Esophagus mucosa (tissue), 1 donor: ENCODE measurements at places on chromosomes 4 and X.
A peak's percentile ranks its signal among the peaks of the same experiment; 100 is the strongest.

DNA sequence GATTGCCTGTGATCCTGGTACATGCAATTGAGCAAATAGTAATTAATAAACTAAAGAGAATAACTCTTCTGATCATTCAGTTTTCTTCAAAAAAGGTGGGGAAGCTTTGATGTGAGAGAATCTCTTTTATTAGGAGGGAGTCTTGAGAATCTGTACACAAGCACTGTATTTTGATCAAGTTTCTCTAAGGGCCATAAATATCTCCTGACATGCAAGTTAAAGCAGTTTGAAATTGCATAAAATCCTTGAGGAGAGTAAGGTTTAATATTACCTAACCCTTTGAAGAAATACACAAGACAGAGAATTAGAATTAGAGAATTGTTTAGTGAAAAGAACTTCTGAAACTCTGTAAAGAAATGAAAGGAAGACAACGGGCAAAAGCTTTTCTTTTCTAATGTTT is 326.9 kb downstream of the FAT4 start:
- ATAC-seq = no peak

DNA sequence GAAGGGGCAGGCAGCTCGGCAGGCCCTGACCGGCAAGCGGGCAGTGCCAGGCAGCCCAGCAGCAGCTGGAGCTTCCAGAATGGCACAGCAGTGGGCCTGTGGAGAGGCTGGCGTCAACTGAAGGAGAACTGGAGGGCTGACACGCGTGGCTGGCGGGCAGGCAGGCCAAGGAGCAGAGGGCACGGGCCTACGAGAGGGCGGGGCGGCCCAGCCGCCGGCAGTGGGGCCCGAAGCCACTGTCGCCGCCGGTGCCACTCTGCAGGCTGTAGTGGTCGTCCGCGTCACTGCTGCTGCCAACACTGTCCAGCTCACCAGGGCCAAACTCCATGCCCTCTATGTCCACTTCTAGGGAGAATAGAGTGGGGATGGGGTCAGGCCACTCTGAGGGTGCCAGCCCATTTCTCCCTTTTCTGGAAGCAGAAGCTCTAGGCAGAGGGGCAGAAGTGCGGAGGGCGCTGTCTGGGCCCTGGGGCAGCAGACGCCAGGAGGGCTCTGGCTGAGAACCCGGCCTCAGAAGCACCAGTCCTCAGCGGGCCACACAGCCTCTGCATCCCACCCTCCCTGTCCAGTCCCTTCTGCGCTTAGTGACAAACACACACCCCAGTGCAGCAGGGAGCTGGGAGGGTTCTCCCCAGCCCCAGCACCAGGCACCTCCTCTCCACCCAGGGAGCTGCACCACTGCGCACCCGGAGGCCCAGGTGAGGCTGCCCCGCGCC is 8.6 kb upstream of the HAUS3 start:
- ATAC-seq = no peak

GRCh38 chr4:3268395-3269104 is 19.6 kb downstream of the MSANTD1 start:
- peak; percentile 11 for ATAC-seq

- no peak for ATAC-seq
Observed at GRCh38 chrX:644304-645281, 14.0 kb downstream of the SHOX start.
